ENCODE measurements at places on chromosomes 1 and 21.
A peak's percentile ranks its signal among the peaks of the same experiment; 100 is the strongest.

- DNase-seq: no peak
These were observed 79.9 kb upstream of the PLPPR5 start for GRCh38 chr1:99084562-99084961.

DNA sequence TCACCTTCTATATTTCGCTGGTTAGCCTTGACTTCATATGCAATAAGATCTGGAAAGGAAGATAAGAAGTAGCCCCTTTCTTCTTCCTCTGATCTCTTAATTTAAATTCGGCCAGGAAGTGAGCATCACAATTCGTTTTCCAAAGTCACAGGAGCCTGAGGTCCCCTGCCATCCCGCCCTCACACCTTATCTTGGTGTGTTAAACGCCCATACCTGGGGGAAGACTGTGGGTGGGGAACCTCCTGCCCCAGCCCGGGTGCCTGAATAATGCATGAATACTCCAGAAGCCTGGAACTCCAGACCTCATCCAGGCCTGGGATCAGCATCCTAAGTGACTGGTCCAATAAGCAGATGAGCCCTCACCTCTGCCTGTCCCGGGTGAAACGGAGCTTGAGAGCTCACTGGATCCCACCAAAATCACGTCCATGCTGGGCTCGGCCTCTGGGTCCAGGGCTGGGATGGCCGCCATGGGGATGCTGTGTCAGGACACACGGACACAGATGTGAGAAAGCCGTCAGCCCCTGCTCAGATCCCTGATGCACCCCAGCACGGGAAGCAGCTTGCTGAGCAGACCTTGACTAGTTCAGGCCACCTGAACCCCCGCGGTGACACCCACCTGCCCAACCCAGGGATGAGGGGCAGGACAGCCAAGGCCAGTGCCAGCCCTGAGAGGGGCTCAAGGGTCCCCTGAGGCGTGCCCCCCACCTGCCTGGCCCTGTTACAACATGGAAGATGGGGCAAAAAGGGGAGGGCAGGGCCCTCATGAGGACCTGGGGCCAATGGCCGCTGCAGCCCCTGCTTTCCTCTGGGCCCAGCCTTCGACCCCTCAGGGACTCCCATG lies 686 bp downstream of the DNMT3L start:
- no peak for DNase-seq

- DNase-seq: no peak
These were observed 22.1 kb downstream of the ADAM30 start for GRCh38 chr1:119874186-119874585.

DNA sequence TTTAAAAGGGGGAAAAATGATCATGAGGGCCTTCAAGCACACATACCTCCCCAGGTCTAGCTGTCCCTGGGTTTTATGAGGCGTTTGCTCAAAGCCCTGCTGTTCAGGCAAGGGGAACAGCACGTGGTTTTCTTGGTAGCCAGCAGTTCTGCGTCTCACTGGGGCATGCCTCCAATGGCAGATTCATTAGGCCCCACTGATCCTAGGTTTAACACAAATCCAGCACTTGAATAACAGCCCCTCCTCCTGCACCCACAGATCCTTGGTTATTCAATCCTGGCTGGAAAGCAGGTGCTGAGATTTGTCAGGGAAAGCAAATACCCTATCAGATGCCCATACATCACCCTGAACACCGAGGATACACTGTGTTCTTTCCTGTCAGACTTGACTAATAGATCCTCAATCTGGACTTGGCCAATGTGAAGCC lies 106.4 kb downstream of the ZC3H11B start:
- DNase-seq: no peak

- no peak for DNase-seq
These were observed 55.3 kb upstream of the AK4 start for GRCh38 chr1:65092691-65093090.

- DNase-seq: no peak
These were observed 9.6 kb downstream of the VPS26C start for GRCh38 chr21:37257511-37257966.

- DNase-seq: no peak
These were observed at the start of gene B3GALNT2 for GRCh38 chr1:235504122-235504493. TSS of gene B3GALNT2 (minus strand) at chr1:235504452. CDS start at chr1:235504252, 200 bp downstream.

DNA sequence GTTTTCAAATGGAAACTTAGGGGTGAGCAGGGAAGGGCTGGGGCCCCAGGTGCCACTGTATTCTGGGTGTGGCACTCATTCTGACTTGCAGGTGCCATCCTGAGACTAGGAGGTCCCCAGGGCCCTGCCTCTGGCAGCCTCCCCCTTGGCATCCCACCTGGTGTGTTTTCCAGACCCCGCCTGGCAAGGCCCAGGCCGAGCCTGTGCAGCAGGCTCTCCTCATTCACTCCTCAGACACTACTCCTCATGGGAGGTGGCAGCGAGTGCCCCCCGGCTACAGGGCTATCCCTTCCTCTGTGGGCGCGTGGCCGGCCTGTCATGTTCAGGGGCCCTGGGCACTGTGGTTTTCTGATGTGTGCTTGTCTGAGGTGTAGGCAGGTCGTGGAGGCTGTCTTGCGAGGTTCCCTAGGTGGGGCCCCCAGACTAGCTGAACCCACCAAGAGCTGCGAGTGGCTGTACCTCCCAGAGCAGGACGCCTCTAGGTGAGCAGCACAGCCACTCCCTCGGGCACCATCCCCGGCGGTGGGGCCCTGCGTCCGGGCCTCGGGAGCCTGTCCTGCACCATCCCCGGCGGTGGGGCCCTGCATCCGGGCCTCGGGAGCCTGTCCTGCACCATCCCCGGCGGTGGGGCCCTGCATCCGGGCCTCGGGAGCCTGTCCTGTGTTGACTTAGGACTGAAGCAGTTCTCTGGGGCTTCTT lies 13.2 kb downstream of the SLX9 start:
- DNase-seq: no peak

- no peak for DNase-seq
These were observed 59.2 kb downstream of the USP25 start for GRCh38 chr21:15788847-15789523.

DNA sequence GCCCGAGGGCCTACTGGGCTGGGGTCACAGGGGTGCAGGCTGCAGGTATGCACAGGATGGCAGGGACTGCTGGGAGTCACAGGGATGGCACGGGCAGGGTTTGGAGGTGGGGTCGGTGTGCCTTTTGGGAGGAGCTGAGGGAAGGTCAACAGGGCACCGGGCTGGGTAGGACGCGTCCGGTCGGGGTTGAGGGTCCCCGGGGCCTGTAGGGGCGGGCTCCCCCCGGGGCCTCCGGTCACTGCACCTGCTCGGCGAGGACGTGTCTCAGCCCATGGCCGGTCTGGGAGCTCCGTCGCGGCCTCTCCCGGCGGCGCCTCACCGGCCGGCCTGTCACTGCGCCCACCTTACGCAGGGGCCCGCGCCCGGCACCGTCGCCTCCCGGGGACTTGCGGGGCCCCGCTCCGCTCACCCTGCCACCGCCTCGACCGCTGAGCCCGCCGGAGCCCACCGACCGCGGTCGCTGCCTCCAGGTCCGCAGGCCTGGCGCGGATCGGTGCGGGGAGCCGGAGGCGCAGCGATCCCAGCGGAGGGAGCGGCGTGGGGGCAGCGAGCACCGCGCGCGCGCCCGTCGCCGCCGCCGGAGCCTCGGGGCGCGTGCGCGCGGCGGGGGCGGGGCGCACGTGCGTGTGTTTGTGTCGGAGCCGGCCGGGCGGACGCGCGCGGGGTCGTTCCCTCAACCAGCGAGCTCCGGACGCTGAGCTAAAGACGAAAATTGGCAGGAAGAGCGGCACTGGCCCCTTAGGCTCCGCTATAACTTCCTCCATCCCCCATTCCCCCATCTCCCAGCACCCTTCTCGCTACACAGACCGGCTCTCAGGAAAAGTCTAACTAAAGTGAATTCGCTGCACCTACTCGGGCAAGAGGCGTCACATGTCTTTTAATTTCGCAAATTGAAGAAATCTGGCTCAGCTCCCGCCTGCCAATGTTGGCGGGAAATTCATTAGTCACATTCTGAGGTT lies at the start of gene AMIGO1:
AMIGO1 (minus strand) TSS at position 552 of the 959 bp plus-strand sequence. CDS start 815 bp downstream, outside the sequence.
- DNase-seq: peak; percentile 12

GRCh38 chr1:246136477-246136876 lies 370.6 kb downstream of the SMYD3 start:
- no peak for DNase-seq

GRCh38 chr21:22342889-22343288 lies 1344.7 kb downstream of the NCAM2 start:
- DNase-seq: no peak

GRCh38 chr1:157201767-157202166 lies 63.6 kb upstream of the ETV3 start:
- no peak for DNase-seq

- DNase-seq: no peak
These were observed 27.6 kb downstream of the CLDN14 start for GRCh38 chr21:36452281-36452825.

- no peak for DNase-seq
These were observed 19.3 kb upstream of the POFUT2 start for GRCh38 chr21:45306832-45307571.

GRCh38 chr1:229228522-229228921 lies 42.4 kb upstream of the RAB4A start:
- DNase-seq: no peak

DNA sequence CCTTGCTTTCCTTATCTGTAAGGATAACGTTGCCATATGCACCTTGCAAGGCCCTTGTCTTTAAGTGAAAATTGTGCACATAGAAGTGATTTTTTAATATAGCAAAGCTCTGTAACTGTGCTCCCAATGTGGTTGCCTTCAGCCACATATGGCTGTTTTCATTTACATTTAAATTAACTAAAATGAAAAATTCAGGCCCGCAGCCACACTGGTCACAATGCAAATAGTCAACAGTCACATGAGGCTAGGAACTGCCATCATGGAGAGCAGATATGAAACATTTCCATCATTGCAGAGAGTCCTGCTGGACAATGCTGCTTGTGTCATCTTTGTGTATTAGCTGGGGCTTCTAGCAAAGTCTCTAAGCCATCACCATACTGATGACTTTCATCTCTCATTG lies 83.4 kb downstream of the PGBD5 start:
- DNase-seq: no peak

DNA sequence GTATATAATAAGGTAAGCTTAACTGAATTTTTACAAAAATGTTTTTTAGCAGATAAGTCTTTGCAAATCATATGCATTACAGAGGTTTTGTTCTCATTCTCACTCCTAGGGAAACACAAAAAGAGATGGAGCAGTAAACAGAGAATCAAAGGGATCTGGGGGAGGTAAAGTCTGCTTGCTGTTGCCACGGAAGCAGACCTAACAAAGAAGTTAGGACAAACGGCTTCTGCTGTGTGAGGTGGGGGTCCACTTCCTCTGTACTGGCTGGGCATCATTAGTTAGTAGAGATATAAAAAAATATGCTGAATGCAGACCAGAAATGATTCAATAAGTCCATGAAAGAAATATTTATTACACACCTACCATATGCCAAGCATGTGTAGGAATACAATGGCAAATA lies 34.2 kb downstream of the GJA5 start:
- DNase-seq: no peak

GRCh38 chr1:206784471-206784903 lies 12.2 kb upstream of the IL10 start:
- DNase-seq: no peak

- no peak for DNase-seq
These were observed 141.5 kb downstream of the KAZN start for GRCh38 chr1:14740016-14740415.

DNA sequence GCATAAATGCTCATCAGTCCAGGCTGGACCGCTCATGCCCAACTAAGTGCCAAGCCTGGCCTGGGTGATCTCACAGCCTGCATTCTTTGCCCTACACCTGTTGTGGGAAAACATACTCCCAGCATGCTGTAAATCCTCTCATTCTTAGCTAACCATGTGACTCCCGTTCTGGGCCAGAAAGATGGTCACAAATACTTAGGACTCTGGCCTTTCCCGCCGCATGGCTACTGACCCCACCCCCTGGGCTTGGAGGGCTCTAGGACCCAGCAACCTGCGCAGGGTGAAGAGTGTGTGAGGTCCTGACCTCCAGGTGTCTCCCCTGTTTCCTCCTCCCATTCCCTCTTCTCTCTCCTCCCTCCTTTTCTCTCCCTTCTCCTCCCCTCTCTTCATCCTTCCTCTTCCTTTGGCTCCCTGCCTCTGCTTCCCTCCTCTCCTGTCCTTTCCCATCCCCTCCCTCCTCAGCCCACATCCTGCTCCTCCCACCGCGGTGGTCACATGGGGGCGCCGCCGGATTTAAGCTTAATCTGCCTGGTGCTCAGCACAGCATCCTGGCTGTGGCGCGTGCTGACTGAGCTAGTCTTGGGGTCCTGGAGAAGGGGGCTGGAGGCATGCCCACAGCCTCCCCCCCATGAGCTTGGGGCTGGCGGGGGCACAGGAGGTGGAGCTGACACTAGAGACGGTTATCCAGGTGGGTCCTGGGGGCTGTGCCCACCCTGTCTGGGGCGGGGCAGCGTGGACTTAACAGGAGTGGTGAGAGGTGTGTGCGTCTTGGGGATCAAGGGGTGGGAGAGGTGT lies at the start of gene CROCC:
CROCC (plus strand) TSS at position 541 of the 795 bp plus-strand sequence; CDS start at position 629, 88 bp downstream.
- DNase-seq: peak; percentile 33

GRCh38 chr1:10764296-10764798 lies 32.1 kb downstream of the CASZ1 start:
- no peak for DNase-seq

All from SHP77 treated with DMSO at 0.1 percent for 48 hours (cell line).